ENCODE measurements at places on chromosomes 6 and 20.
A peak's percentile ranks its signal among the peaks of the same experiment; 100 is the strongest.

- DNase-seq, result peak; percentile 71
These were observed 64.9 kb upstream of the BHLHE23 start for GRCh38 chr20:63071541-63072181.

- no peak for DNase-seq
These were observed 5.2 kb upstream of the HINT3 start for GRCh38 chr6:125951323-125951722.

GRCh38 chr20:35443003-35443402 lies 5.0 kb upstream of the GDF5 start:
- DNase-seq, result peak; percentile 87

- DNase-seq, result no peak
These were observed 8.6 kb downstream of the MAN1A1 start for GRCh38 chr6:119340796-119341487.

DNA sequence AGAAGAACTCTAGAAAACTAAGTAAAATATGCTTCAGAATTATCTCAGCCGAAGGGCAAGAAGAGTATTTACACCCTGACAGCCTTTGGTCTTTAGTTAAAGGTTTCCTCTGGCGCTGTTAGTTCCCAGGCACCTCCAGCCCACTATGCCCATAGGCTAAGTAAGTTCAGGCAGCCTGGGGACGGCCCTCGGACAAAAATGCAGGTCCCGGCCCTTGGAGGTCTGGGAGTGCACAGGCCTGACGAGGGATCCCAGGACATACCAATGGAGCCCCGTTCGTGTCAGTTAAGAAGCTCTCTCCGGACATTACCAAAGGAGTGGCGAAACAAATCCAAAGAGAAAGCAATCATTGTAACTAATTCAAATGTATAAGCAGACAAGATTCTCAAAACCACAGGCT lies 311.8 kb downstream of the CD83 start:
- no peak for DNase-seq

DNA sequence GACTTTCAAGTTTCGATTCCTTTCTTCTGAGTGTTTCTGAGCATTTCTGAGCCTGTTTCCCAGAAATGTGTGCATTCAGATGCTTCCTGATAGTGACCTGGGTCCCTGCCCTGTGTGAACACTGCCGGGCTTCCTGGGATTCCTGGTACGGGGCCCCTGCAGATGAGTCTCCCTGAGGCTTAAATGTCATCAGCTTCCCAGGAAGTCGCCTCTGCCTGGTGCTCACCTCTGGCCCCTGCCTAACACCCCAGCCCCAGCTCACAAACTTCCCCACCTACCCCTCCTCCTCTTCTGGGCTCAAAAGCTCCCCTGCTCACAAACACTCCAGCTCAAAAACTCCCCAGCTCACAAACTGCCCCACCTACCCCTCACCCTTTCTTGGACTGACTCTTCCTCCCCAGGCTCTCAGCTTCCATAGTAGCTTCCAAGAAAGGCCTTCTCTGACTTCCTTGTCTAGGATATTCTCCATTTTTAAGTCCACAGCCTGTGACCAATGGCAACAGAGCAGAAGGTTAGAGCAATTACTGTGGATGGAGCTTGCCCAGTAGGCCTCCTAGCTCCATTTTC lies 42.0 kb downstream of the TGM2 start:
- peak; percentile 59 for DNase-seq
